ENCODE measurements at places on chromosomes 5 and 9. TPM values are rescaled to one million over a fixed set of nuclear protein-coding genes. Genes with fewer than 3 reads are reported as not detected.

ZDHHC21 gene
- 7.0 TPM for total RNA-seq

NAIP gene
- 5.1 TPM for total RNA-seq

CDC14B gene
- 41.9 TPM for total RNA-seq

PAPPA gene
- 26.8 TPM for total RNA-seq

ANKHD1 gene
- 58.8 TPM for total RNA-seq

CLTB gene
- 76.1 TPM for total RNA-seq

CDO1 gene
- total RNA-seq, result 7.3 TPM

CDC25C gene
- total RNA-seq, result 11.9 TPM

TSLP gene
- 4.1 TPM for total RNA-seq

PCDHGA8 gene
- 1.8 TPM for total RNA-seq

PSD2 gene
- under 0.01 TPM for total RNA-seq

MTREX gene
- total RNA-seq, result 110 TPM

GPR151 gene
- not detected for total RNA-seq

Data from subcutaneous preadipocyte (primary cell).